ENCODE measurements at places on chromosomes 2 and 18. TPM values are rescaled to one million over a fixed set of nuclear protein-coding genes. Genes with fewer than 3 reads are reported as not detected.

DNA sequence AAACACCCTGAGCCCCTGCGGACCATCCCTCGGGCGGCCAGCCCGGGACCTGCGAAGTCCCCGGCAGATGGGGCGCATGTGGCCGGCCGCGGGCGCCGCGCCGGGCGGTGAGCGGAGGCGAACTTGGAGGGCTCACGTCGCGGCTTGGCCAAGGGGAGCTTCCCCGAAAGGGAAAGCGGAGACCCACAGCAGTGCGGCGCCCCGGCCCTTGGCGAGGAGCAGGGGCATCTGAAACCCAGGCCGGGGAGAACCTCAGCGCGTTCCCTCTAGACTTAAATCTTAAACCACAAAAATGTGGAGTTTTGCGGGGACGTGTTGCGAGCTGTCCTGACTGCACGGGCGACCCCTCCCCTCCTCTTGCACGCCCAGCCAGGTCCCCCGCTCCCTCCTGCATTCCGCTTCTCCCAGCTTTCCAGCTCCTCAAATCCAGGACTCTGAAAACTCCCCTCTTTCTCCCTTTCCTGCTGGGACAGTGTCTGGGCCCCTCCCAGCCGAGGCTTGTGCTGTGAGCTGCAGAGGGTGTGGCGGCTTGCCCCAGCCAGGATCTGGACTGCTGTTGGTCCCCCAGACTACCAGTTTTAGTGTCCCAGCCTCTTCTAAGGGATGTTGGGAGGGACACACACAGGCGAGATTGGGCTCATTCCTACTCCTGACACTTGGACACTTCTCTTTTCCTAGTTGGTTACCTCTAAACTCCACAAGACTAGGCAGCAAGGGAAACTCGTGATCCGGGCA, 1.3 kb downstream of the FMNL2 start:
- no peak for DNase-seq

GRCh38 chr2:43762286-43762685, 11.6 kb upstream of the DYNC2LI1 start:
- no peak for DNase-seq

GRCh38 chr2:154161286-154161685, 289.6 kb downstream of the GALNT13 start:
- no peak for DNase-seq

DNA sequence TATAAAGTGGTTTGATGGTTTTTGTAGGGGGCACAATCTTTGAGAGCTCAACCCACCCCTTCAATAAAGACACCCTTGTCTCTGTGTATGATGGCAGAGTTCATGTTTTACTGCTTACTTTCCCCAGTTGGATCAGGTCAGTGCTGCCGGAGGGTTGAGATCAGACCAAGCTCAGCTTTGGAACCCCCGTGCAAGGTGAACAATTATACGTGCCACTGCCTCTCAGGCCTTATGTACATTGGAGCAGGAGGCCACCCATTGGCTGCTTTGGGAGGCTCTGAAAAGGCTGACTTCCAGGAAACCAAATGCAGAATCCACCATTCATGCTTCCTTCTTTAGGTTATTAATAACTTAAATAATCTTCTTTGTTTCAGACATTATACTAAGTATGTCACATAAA, 103.4 kb upstream of the EPAS1 start:
- DNase-seq: no peak

DNA sequence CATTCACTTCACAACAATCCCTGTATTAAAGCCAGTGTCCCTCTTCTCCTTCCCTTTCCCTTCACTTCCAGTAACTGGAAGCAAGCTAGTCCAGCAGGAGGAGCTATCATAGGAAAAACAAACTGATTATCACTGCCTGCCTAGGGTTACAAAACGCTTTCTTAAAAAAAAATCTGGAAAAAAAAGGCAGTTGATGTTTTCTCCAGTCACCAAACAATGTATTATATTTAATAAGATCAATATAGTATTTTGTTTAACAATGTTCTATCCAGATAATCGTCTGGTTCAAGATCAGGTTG, 78.8 kb upstream of the ITGB6 start:
- no peak for DNase-seq

- no peak for DNase-seq
These were observed 265.3 kb upstream of the NXPH2 start for GRCh38 chr2:139045524-139045923.

- DNase-seq: no peak
These were observed 38.9 kb downstream of the COL3A1 start for GRCh38 chr2:189013031-189013430.

DNA sequence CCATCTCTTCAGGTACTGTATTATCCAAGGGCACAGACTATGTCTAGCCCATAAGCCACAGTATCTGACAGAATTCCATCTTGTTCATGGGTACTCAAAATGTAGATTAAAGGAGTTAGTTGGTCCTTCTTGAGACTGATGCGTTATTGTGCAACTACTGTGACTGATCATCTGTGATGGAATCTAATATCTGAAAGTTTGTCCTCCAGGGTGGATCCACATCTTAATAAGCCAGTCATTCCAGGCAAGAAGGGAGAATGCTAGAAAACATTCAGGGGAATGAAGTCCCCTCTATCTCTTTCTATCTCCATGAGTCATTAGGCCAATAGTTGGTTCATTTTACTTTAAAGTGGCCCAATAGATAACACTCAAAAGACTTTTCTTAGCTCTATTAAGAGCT, 252.6 kb downstream of the EXOC6B start:
- DNase-seq: no peak

DNA sequence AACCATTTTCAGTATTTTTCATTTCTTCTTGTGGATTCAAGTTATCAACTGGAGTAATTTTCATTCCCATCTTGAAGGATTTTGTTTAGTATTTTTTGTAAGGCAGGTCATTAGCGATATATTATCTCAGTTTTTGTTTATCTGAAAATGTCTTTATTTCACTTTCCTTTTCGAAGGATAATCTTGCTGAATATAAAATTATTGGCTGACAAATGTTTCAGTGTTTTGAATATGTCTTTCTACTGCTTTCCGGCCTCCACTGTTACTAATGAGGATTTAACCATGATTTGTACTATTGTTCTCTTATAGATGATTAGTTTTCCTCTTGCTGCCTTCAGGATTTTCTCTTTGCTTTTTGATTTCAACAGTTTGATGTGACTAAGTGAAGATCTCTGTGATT, 58.3 kb upstream of the ZNF396 start:
- DNase-seq: no peak

- no peak for DNase-seq
These were observed 279.1 kb upstream of the LYPD1 start for GRCh38 chr2:132949108-132949507.

- DNase-seq: peak; percentile 70
These were observed 84.3 kb downstream of the PXDN start for GRCh38 chr2:1659951-1660565.

DNA sequence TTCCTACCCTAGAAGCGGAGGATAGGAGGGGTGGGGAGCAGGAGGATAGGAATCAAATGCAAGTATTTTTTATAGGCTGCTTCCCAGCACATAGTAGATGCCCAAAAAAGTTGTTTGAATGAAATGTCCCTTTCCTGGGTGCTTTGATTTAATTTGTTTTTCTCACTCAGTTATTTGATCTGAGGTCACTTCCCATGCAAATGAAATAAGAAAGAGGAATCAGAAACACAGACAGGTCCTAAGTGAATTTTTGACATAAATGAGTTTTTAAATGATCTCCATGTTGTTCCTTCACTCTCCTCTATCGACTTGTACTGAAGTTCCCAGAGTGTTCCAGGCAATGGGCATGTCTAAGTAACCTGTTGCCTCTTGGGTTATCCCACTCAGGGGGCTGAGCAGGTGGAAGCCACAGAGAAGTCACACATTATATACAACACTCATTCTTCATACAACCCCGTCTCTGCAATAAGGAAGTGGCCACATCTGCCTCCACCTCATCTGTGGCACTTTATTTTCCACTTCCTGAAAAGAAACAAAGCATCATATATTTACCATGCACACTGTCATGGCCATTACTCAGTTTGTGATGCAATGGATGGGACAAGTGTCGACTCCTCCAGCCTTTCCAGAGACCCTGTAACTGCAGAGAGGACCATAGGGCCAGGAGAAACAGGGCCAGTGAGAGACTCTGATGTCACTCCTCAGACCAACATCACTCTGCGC, 81.9 kb upstream of the ZNF397 start:
- no peak for DNase-seq

GRCh38 chr2:128644156-128644555, 325.5 kb upstream of the HS6ST1 start:
- peak; percentile 46 for DNase-seq

DNA sequence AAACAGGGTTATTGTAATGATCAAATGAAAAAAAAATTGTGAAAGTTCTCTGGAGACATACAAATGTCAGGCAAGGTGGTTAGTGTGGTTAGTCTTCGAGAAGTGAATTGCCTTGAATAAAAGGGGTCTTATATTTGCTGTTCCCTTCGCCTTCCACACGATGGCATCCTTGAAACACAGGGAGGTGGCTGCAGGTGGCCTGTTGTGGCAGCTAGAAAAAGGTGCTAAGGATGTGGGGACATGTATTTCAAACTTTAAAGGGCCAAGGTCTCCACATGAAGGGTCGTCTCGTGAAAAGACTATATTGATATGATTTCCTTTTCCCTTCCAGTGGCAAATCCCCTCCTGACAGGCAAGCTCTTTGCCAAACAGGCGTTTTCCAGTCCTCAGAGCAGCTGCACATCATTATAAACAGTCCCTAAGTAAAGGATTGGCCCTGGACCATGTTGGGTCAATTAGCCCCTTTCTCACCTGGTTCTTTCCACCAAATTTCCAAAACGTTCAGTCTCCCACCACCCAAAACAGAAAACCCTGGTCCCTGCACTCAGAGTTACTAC, 68.5 kb downstream of the COPS8 start:
- DNase-seq: no peak

DNA sequence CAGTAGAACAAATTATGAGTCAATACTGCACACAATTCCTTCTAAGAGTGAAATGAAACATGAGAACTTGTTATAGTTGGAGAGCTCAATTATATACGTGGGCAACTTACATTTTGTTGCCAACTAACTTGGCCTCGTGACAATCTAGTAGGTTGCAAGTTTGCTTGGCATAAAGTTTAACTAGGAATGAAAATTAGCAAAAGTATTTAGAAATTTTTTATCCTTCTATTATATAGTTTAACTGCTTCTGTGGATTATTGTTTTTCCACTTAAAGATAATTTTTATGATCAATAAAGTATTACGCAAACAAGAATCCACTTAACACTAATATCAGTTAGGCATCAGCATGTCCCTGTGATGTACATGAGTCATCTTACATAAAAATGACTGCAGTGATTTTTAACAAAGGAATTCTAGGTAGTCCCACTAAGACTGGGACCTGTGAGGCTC, 41.1 kb downstream of the FAM124B start:
- no peak for DNase-seq

DNA sequence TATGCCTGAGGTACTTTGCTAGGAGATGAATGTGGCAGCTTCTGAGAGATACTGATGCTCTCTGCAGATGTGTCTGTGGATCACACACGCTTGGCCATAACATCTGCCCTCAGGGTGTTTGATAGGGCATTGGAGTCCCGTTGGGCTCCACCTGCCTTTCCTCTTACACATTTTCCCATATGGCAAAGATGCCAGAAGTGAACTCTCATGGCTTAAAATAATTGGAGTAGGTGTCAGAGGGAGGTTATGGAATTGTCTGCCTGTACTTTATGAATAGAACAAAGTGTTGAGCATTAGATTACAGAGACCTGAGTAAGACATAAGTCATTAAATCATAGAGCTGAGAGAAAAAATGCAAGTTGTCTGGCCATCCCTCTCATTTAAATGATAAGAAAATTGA, 75.3 kb upstream of the PNPT1 start:
- DNase-seq: no peak

GRCh38 chr18:12820506-12820905, 63.5 kb downstream of the PTPN2 start:
- no peak for DNase-seq

DNA sequence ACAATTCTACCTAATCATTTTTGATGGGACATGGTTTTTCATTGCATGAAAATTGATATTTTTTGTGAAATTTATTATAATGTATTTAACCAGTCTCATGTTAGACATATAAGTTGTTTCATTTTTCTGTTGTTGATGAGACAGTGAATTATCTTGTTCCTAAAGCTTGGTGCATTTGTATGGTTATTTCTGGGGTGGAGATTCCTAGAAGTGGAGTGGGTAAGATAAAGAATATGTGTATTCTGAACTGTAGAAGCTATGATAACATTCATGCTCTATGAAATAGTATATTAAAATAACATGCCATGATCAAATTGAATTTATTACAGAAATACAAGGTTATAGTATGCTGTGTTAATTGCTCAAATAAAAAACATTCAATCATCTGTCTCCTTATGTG, 69.2 kb downstream of the BOLA3 start:
- DNase-seq: no peak

- no peak for DNase-seq
These were observed 15.7 kb downstream of the LRRFIP1 start for GRCh38 chr2:237643066-237643465.

DNA sequence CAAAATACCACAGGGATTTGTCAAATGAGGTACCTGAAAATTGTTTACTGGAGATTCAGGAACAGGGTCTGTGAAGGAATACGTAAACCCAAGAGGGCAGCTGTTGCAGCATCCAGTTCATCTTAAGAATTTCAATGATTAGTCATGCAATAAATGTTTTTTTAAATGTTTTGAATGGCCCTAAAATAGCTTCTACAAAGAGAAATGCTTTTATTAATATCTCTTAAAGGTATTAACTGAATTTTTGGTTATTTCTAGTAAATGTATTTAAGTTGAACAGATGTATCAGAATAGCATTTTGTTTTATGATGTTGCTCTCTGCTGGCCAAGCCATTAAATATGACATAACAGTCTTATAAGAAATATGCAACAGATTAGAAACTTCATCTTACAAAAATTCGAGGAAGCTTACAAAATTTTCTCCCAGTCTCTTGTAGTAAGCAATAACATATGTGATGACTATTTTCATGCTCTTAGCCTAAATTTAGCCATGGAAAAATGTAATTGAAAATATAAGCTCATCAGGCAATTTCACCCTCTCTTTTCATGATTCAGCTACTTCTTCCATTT, 863.9 kb downstream of the SUCLG1 start:
- no peak for DNase-seq

GPR39 gene
- not detected for total RNA-seq

AKAIN1 gene
- total RNA-seq: not detected

EMILIN1 gene
- 21.0 TPM for total RNA-seq

SCLY gene
- total RNA-seq: 8.8 TPM

HNMT gene
- total RNA-seq: 11.8 TPM

PSMA8 gene
- not detected for total RNA-seq

KCNJ13 gene
- total RNA-seq: not detected

CYTIP gene
- total RNA-seq: 2.5 TPM

RRM2 gene
- total RNA-seq: 0.35 TPM

INHBB gene
- 2.8 TPM for total RNA-seq

HSPE1 gene
- 88.3 TPM for total RNA-seq

GIGYF2 gene
- total RNA-seq: 62.5 TPM

DYSF gene
- 82.8 TPM for total RNA-seq

Measured in cardiac septum (tissue), 1 donor.